ENCODE measurements at places on chromosomes 13 and 19.
A peak's percentile ranks its signal among the peaks of the same experiment; 100 is the strongest.

- DNase-seq: no peak
Measured at GRCh38 chr19:11510444-11510843, 4.8 kb upstream of the ZNF653 start.

GRCh38 chr19:12611361-12611699 is 610 bp downstream of the ZNF791 start:
- no peak for DNase-seq

DNA sequence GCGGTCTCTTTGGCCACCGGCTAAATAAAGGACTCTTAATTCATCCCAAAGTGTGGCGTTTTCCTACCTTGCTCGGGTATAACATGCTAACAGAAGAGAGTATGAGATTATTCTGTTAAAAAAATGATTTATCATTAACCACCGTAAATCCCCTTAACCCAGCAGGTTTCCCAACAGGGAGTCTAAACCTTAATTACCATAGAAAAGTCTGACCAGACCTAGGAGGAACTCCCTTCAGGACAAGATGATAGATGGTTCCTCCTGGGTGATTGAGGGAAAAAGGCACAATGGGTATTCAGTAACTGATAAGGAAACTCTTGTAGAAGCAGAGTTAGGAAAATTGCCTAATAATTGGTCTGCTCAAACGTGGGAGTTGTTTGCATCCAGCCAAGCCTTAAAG is 193.7 kb downstream of the ZNF737 start:
- no peak for DNase-seq

GRCh38 chr13:34358811-34359513 is 541.0 kb downstream of the RFC3 start:
- no peak for DNase-seq

DNA sequence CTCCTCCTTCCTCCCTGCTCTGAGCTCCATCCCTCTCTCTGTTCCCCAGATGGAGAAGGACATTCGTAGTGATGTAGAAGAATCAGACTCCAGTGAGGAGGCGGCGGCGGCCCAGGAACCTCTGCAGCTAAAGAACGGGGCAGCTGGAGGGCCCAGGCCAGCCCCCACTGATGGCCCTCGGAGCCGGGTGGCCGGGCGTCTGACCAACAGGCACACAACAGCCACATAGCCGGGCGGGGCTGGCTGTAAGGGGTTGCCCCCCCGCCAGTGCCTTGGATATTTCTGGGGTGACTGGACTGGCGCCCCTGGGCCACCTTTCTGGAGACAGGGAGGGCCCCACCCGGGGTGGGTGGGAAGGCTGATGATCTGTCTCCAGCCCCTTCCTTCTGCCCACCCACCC is 46.3 kb downstream of the CD320 start:
- DNase-seq: no peak

GRCh38 chr13:83286737-83287136 is 595.5 kb downstream of the SLITRK1 start:
- DNase-seq: no peak

GRCh38 chr19:55529636-55530234 is 7.2 kb downstream of the SBK2 start:
- DNase-seq: no peak

DNA sequence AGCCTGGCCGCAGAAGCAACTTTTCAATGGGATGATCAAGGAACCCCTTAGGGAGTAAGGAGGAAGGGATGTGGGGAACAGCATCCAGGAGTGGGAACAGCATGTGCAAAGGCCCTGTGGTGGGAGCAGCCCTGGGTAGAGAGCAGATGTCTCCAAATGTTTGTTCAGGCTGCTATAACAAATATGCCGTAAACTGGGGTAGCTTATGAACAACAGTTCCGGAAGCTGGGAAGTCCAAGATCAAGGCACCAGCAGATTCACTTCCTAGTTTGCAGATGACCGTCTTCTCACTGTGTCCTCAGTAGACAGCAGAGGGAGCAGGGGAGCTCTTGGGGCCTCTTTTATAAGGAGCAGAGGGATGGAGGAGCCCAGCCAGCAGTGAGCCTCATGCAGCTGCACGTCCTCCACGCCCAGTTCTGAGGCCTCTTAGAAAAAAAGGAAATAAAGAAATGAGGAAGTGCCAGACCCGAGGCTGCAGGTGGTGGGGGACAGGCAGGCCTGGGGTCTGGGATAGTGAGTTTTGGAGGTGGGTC is 4.2 kb upstream of the LRRC25 start:
- DNase-seq: peak; percentile 66

DNA sequence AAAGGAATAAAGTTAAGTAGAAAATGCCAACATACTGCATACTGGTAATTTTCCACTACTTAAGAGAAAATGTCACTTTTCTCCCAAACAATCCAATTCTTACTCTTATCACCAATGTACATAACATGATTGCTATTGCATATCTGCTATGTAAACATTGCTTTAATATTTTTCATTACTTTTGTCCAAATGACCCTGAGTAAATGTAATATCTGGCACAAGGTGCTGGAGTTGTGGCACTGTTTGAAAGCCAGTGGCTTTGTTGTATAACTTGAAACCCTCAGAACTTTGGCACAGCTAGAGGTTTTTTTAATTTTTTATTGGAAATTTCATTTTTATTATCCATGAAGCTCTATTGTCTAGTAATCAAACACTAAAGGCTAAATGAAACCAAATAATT is 45.7 kb upstream of the SPRY2 start:
- no peak for DNase-seq

- DNase-seq: no peak
Measured at GRCh38 chr13:33392794-33393405, 107.3 kb upstream of the STARD13 start.

DNA sequence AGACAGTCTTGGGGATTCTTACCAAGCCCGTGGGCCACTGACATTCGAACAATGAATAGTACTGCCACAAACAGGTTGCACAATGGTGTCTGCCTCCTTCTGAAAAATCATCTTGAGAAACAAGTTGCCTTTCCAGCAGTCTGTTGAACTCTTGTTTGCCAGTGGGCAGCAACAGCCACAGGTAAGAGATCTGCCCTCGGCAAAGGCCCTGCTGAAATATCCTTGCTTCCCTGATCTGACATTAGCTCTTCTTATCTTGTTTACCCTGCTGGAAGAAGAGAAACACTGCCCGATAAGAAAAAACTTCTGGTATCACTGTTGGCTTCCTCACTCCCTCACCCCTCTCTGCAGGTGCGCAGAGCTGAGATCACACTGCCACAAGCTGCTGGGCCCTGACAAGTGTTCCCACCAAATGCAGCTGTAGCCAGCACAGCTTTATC is 2.0 kb downstream of the DOCK9 start:
- DNase-seq: no peak

DNA sequence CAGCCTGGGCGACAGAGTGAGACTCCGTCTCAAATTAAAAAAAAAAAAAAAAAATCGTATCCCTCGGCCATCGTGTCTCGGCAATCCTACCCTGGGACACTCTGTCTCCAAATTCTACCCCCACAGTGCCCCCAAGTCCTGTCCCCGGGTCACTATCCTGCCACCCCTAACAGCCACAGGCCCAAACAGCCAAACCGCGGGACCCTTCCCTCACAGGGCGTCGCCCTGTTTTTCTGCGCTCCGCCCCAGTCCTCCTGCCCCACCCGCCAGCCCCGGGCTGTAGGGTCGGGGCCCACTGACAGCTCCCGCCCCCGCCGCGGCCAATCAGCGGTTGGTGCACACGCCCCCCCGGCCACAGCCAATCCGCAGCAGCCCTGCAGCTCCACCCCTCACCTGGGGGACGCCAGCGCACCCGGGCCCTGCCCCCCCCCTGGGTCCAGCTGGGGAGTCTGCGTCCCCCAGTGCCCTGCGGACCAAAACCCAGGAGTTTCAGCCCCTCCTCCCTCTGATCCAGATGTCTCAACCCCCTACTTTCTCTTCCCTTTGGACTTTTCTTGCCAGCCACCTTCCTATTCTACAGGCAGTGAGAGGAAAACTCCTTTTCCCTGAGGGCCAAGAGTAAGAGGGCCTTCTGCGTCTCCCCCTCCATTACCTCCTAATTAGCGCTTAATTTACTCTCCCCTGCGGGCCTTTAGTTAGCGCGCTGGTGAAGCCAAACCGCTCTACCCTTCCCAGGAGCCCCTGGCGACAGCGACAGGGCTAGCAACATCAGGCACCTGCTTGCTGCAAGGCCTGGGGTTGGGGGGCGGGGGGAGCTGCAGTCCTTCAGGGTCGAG is 1.5 kb upstream of the BCAT2 start:
- peak; percentile 89 for DNase-seq

DNA sequence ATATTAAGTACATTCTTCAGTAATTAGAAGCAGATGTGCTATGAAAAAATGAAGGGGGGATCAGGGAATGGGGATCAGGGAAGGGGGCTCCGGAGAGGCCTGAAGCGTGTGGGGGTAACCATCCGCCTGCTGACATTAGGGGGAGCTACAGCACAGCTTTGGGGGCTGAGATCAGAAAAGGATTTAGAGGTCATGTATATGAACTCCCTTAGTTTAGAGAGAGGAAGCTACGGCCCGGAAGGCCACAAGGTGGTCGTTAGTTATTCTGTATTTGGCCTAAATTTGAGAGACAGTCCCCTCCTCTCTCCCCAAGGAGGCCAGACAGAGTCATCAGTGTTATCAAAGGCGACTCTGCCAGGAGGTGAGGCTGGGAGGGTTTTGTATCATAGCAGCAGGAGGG is 99.0 kb downstream of the TM9SF2 start:
- no peak for DNase-seq

GRCh38 chr13:95185311-95185710 is 115.9 kb downstream of the ABCC4 start:
- DNase-seq: no peak

DNA sequence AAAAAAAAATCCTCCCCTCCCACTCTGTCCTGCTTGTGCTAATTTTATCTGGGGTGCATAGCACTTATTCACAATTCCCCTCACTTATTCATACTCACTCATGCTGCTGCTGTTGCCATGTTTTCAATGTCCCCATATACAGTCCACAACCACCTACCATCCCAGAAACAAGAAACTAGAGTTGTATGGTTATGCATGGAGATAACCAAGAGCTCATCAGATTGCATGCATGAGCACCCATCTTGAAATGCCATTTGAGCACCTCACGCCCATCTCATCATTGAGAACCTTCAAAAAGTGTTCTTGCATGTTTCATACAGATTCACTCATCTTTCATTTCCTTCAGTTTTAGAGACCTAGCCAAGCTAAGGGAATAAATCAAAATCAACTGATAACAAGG is 15.1 kb upstream of the N4BP2L2 start:
- no peak for DNase-seq

GRCh38 chr19:18802354-18802753 is 11.2 kb upstream of the COMP start:
- DNase-seq: no peak

DNA sequence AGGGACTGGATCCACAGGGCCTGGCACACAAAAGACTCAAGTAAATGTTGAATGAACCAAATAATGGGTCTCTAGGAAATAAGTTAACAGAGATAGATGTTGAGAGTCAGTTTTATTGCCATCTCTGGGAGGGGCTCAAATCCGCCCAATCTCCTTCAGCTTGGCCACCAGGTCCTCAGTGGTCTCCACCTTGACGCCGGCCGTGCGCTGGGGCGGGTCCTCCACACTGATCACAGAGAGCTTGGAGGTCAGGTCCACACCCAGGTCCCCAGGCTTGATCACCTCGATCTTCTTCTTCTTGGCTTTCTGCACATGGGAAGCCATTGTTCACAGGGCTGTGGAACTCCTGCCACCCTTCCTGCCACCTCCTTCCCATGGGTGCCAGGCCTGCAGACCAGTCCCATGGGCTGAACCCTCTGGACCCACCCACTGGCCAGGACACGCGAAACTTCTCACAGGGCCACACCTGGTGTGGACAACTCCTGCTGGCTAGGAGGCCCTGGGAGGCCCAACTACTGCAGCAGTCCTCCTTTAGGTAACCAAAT is 3.2 kb upstream of the VSIG10L start:
- DNase-seq: no peak

GRCh38 chr13:76329004-76329403 is 557.2 kb downstream of the KCTD12 start:
- DNase-seq: no peak

GRCh38 chr13:97259798-97260714 is 37.9 kb downstream of the MBNL2 start:
- no peak for DNase-seq

GRCh38 chr19:36665832-36666231 is 805 bp downstream of the ZNF461 start:
- no peak for DNase-seq

DNA sequence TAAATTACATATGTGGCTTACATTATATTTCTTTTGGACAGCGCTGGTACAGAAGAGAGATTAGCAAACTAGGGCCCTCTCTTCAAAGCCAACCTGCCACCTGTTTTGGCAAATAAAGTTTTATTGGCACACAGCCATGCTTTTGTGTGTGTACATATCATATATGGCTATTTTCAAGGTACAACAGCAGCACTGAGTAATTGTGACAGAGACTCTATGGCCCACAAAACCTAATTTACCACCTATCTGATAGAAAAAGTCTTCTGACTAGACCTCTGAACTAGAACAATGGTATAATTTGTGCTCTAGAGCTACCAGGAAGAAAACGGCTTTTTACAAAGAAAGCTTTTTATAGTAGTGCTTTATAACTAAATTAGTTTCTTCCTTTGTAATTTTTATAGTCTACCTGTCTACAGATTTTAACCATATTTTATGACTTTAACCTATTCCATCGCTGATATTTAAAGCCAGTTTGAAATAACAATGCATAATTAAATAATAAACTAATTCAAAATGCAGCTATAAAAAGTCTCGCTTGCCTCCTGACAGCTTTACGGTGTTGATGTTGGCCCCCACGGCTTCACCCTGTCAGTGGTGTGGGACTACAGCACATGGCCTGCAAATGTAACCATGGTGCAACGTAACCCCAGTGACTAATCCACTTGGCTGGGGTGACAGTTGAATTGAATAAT is 17.7 kb upstream of the DPY19L3 start:
- no peak for DNase-seq

GRCh38 chr13:34901572-34901971 is 40.5 kb upstream of the NBEA start:
- no peak for DNase-seq

DNA sequence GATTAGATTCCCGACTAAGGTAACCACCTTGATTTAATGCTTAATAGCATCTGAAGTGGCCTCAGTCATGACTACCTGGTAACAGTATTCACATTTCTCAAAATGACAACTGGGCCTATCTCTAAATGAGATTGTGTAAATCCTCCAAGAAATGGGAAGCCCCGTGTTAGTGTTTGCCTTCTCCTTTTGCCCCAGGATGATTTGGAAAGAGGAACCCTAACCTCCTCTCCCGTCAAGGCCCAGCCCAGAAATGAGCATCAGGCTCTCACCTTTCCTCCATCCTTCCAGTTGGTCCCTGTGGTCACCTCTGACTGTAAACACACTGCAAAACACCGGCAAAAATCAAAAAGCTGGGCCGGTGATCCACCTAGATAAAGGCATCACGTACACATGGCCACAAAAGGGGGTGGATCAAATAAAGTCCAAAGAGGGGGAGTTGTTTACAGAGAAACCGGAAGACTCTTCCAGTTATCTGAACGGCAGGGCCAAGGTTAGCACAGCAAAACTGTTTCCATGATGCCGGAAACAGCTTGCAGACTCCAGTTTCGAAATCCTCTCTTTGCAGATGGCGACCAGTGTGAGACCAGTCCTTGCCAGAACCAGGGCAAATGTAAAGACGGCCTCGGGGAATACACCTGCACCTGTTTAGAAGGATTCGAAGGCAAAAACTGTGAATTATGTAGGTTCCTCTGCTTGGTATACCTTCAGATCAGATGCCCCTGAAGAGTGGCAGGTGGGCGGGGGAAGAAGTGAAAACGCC is 16.4 kb downstream of the F10 start:
- no peak for DNase-seq

GRCh38 chr19:2047449-2048103 is 3.5 kb downstream of the MKNK2 start:
- DNase-seq: peak; percentile 22

GRCh38 chr19:4985551-4985991 is 16.7 kb downstream of the KDM4B start:
- DNase-seq: no peak
